ENCODE measurements at places on chromosomes 1 and 21.

- no peak for DNase-seq
These were observed 47.7 kb downstream of the COQ8A start for GRCh38 chr1:226987623-226988333.

GRCh38 chr1:47576758-47577115 lies 138.9 kb downstream of the FOXD2 start:
- no peak for DNase-seq

- no peak for DNase-seq
These were observed 2.2 kb upstream of the HAO2 start for GRCh38 chr1:119366424-119366823.

DNA sequence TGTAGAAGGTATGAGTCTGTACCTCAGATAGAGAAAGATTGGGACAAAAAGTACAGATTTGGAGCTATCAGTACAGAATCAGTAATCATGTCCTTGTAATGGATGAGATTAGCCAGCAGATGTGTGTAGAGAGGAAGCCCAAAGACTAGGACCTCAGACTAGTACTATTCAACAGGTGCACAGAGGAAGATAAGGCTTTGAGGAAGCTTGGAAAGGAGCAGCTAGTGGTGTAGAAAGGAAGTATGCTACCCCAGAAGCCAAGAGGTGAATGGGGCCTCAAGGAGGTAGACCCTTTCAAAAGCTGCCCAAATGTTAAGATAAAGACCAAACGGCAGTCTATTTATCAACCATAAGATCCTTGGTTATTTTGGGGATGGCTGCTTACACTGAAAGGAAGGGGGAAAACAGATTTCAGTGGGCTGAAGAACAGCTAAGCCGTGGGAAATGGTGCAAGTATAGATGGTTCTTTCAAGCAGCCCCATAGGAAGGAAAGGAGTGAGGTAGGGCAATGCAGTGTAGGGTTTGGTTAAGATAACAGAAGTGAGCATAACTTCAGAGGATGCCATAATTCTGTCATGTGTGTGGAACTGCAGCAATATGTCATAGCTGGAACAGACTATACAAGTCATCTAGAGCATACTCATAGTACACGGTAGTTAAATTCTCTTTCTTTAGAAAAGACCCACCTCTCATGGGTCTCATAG lies 221.7 kb downstream of the HHIPL2 start:
- no peak for DNase-seq

Measured in ascending aorta (tissue), 2 donors.